ENCODE measurements at places on chromosomes 2 and 18.

GRCh38 chr2:236566596-236566995 lies 3.0 kb upstream of the ACKR3 start:
- no peak for DNase-seq

GRCh38 chr2:235747786-235748091 lies 253.9 kb downstream of the AGAP1 start:
- DNase-seq = no peak

DNA sequence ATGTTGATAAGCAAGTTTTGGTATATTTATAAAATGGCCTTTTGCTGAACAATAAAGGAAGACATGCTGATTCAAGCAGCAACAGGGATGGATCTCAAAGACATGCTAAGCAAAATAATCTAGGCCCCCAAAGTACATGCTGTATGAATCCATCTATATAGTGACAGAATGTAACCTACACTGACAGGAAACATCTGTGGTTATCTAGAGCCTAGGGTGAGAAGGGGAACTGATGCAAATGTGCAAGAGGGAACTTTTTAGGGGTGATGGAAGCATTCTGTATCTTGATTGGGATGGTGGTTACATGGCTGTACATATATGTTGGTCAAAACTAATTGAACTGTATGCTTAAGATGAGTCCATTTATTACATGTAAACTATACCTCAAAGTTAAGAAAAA lies 24.2 kb downstream of the CNRIP1 start:
- no peak for DNase-seq

DNA sequence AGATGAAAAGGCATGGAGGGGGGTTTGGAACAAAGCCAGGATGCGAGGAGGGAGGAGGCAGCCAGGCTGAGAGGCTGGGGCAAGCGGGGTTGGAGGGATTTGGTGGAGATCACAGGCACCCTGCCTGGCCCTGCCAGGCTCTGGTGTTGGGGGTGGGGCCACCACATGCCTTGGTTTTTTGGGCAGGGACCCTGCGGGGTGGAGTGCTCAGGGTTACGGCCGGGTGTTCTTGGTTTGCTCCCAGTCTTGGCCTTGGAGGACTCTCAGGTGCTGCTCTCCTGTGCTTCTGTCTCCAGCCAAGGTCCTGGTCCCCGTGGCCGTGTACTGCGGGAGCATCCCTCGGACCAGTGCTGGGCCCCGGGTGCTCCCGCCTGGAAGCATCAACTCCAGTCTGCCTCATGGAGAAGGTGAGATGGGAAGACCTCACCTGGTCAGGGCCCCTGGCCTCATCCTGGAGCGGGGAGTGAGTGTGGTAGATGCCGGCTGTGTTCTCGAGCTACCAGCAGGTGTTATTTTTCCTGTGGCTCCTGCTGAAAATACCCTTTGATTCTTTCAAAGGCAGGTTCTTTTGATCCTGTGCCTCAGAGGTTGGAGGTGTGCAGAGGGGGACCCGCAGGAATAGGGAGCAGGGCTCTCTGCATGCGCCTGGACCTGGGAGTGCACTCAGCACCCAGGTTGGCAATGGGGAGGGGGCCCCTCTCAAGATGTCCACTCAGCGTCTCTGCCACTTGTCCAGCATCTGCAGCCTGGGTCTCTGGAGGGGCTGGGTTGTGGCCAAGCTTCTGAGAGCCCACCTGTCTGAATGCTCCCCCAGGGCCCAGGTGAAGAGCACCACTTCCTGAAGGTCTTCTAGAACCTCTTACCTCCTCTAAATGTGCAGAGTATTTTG lies 17.0 kb downstream of the TOGARAM2 start:
- DNase-seq = no peak

DNA sequence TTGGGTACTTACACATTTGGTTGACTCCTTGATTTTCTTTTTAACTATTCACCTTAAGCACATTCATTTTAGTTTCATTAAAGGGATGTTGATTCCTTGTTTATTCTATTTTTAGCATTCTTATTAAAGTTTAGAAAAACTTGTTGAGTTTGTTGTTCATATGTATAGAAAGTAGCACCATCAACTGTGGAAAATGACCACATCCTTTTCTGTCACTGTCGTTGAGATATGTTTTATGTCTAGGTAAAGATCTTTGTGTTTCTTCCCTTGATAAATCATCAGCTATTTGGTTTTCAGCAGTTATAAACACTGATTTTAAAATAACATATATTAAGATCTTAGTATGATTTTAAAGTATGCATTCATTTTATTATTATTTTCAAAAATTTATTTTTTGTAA lies 25.1 kb downstream of the SLC39A10 start:
- DNase-seq = no peak

DNA sequence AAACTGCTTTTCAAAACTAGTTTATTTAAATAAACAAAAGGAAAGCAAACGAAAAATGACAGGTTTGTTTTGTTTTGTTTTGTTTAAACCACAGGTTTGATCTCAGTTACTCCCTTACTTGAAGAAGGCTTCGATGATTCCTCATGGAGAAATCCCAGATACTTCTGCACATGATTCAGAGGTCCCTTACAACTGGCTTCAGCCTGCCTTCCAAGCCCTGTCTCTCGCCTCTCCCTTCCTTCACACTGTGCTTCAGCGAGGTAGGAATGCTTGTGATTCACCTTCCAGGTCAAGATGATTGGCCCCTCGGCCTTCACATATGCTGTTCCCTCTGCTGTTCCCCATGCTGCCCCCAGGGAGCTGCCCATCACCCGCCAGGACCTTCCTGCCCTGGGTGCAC lies 104.1 kb upstream of the ITGA6 start:
- no peak for DNase-seq

DNA sequence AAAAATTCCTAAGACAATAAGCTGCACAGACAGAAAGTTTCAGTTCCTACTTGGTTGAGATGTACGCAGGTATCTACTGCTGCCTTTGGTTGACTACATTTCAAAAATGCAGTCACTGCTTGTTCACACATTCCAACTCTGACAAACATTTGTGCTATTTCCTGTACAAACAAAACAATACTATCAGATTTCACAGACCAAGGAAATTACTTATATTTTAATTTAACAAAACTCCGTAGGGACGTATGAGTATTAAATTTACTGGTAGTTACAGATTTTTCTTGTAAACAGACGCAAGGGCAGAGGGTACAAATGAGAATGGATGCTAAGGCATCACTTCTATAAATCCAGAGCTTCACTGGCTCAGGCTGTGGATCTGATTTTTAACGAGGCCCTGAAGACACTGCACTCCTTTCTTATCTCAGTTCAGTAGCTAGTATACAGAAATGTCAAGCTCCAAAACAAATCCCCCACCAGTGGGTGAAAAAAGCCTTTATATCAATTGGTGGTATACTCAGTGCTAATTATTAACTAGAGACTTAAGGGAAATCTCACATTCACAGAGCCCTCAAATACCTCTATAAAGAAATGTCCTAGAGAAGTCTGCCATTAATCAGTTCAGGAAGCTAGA lies 31.7 kb upstream of the TTC32 start:
- no peak for DNase-seq

DNA sequence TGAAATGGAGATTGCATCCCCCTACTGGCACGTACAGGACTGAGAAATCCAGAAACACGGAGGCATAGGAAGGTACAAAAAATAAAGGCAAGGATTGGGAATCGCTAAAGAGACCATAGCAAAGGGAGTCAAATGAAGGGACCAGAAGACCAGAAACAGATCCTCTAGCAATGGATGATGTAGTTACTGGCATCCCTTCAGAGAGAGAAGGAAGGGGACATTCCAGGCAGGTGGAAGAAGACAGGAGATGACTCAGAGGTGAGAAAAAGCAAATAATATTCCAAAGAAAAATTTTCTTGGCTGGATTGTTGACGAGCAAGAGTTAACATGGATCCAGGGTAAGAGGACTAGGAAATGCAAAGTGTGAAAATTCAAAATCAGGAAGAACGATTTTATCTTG lies 78.4 kb upstream of the FZD7 start:
- DNase-seq = no peak

GRCh38 chr18:74598350-74599001 lies 806 bp downstream of the ZNF407 start:
- peak; percentile 70 for DNase-seq

DNA sequence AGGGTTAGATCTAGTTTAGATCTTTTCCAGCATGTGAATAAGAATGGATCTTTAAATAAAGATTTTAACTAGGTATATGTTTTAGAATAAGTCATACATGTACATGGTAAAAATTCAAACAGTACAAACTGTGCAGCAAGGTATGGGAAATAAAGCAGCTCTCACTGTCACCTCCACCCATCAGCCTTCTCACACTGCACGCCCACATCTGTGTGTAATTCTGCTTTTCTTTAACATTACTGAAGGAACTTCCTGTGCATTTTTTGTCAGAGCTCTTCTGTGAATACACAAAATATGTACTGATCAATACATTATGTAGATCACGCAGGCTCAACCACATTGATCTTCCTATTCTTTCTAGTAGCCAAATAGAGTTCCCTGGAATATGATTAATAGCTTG lies 3.4 kb downstream of the CASP8 start:
- no peak for DNase-seq

DNA sequence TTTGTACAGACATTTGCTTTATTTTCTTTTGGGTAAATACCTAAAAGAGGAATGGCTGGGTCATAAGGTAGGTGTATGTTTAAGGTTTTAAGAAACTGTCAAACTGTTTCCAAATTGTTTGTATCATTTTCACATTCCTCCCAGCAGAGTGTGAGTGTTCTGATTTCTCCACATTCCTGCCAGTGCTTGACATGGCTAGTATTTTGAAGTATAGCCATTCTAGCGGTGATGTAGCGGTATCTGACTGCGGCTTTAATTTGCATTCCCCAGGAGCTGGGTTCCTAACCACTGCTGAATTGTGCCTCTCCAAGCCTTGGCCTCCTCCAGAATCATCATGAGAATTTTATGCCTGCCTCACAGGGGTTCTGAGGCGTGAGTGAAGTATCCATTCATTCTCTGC lies 61.8 kb upstream of the ARL4C start:
- no peak for DNase-seq

- DNase-seq = no peak
Measured at GRCh38 chr2:40317761-40318160, 134.1 kb downstream of the SLC8A1 start.

DNA sequence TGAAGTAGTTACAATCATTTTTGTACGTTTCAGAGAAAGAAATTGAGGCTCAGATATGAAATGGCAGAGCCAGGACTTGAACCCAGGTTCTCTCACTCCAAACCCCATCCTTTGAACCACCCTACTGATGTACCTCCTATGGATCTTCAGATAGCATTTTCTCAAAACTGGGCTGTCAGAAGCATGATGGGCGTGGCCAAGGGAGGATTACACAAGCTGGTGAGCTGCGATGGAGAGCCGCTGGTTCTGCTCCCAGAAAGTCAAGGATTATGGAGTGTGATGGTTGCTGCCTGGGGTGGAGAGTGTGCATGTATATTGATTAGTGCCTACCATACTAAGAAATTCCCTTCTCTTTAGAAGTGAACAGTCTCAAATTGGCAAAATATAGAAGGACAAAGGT lies 47.0 kb upstream of the PPP1CB start:
- DNase-seq = no peak

- no peak for DNase-seq
Measured at GRCh38 chr2:224219781-224220180, 180.7 kb upstream of the SERPINE2 start.

DNA sequence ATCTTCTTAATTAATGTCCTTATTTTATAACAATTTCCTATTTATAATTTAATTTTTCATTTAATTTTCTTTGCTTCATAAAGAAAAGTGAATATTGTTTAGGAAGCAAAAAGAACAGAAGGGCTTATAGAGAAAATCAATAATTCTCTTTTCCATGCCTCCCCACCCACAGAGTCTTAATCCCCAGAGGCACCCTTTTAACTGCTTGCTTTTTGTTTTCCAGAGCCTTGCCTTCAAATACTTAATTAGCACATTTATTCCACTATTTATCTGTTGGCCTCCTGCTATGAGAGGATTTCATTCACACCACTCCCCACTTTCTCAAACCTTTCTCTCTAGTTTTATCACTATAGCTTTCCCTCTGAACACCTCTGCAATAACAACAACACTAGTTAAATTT lies 373.6 kb downstream of the MBD2 start:
- DNase-seq = no peak

DNA sequence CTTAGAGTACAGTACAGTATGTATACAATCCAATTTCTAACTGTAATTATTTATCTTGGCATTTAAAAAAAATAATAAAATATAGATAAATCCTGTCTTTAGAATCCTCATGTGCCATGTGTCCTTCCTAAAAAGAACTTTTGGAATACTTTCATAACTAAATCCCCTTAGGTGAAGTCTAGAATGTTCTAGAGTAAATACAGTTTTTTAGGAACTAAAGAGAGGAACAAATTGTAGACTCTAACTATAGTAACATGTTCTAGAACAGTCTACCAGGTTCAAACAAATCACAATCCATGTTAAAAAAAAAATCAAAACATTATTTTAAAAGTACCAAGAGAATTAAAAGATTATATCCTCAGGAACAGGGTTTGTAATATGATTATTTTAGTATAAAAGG lies 80.6 kb upstream of the CCDC141 start:
- DNase-seq = no peak

GRCh38 chr18:70036168-70036567 lies 88.5 kb upstream of the CD226 start:
- no peak for DNase-seq

DNA sequence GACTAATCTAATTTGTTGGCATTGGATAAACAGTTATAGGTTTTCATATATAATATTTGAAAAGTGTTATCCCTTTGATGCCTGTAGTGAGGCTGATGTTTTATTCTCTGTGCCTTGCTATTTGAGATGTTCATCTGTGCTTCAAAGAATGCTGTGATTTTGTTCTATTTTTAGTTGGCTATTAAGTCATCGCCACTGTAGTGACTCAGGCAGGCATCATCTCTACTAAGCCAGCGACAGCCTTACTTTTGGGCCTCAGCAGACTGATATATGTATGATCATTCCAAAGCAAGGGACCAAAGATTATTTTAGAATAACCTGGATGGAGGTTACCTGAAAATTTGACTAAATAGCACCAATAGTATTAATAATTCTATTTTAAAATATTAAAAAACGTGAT lies 1674.5 kb upstream of the NXPH2 start:
- no peak for DNase-seq

- DNase-seq = no peak
Measured at GRCh38 chr18:3651266-3651665, 201.3 kb downstream of the TGIF1 start.

GRCh38 chr2:226726546-226726945 lies 73.1 kb downstream of the IRS1 start:
- no peak for DNase-seq

- no peak for DNase-seq
Measured at GRCh38 chr2:96218508-96219131, 10.0 kb upstream of the STARD7 start.

GRCh38 chr2:105156166-105156565 lies 85.4 kb upstream of the GPR45 start:
- DNase-seq = no peak

Measured in stimulated activated CD4-positive, alpha-beta T cell treated with anti-CD3 and anti-CD28 coated beads, Interleukin-4, amount 100 ng/mL, for 1 hour (primary cell).